Erythroblast (primary cell): ENCODE measurements at places on chromosomes 12 and 14.

GRCh38 chr12:11307143-11307542 is 3.1 kb downstream of the PRB4 start:
- no peak for DNase-seq

- DNase-seq, result no peak
These were observed 38.9 kb upstream of the IL22 start for GRCh38 chr12:68292151-68292943.

DNA sequence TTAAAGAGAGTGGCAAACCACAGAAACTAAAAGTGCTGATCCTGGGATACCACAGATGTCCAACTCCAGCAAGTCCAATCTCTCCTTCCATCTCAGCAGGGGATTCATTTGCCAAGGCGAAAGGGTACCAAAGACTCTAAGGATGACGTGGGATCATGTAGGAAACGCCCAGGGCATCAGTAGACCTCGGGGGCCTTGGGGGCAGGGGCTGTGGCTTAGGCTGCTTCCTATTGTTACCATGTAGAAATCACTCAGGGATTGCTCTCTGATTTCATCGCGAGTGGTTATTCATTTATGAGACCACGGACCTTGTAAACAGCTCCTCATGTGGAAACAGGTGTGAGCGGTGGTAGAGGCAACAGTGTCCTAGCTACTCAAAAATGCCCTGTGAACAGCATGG is 149.3 kb upstream of the FKBP4 start:
- DNase-seq, result no peak

GRCh38 chr12:132632521-132633228 is 14.1 kb downstream of the P2RX2 start:
- DNase-seq, result no peak

DNA sequence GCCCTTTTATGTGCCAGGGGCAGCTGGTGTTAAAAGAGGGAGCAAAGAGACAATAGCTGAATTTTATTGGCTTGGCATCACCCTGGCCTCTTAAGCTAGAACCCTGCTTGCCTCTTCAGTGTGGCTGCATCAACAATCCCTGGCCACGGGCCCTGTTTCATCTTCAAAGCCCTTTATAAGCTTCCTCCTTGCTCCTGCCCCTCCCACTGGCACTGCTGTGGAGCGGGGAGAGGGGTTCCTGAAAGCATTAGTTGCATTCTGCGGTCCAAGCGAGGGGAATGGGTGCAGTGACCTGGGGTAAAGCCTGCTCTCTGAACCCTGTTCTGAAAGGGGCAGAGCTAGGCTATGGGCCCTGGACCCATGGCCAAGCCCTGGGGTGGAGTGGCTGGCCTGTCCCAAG is 220 bp upstream of the KRT83 start:
- no peak for DNase-seq

DNA sequence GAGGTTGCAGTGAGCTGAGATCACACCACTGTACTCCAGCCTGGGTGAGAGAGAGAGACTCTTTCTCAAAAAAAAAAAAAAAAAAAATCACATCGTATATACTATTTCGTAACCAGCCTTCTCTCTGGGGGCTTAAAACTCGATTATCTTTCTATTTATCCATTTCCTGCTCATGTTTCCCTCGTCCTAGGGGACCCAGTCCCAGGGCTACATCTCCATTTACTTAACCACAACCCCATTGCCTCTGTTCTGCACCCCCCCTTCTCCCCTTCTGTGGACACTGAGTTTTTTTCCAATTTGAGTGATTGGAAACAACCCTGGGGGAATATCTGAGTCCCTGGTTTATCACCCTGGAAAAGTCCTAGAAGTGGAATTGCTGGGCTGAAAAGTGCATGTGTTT is 36.2 kb upstream of the YY1 start:
- no peak for DNase-seq

GRCh38 chr12:62379723-62380045 is 86.9 kb upstream of the MON2 start:
- DNase-seq, result no peak

DNA sequence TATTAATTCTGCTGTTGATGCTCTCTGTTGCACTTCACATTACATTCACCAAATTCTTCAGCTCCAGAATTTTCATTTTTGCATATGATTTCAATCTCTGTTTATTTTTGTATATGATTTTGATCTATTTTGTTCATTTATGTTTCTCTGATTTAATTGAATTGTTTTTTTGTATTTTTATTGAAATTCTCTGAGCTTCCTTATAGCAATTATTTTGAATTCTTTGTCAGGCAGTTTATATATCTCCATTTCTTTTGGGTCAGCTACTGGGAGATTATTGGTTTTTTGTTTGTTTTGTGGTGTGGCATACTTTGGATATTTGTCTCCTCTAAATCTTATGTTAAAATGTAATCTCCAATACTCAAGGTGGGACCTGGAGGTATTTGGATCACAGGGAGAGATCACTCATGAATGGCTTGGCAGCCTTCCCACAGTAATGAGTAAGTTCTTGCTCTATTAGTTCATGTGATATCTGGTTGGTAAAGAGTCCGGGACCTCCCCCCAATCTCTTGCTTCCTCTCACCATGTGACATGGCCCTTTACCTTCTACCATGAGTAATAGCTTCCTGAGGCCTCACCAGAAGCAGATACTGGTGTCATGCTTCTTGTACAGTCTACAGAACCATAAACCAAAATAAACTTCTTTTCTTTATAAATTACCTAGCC is 8.7 kb upstream of the TCL1A start:
- no peak for DNase-seq

DNA sequence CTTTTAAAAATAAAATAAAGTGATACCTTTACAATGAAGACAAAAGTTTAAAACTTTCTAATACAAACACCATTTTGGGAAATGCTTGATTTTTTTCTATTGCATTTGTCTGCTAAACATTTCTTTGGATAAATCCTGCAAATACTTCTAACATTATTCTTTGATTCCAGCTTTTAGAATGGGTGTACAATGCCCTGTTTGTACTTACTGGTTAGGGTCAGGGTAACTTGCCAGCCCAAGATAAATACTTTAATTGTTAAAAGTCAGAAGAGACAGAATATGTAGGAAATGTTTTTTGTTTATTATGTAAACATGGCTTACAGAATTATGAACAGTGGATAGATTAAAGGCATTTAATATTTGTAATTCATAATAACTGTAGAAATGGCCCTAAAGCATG is 60.5 kb downstream of the WASHC4 start:
- no peak for DNase-seq

DNA sequence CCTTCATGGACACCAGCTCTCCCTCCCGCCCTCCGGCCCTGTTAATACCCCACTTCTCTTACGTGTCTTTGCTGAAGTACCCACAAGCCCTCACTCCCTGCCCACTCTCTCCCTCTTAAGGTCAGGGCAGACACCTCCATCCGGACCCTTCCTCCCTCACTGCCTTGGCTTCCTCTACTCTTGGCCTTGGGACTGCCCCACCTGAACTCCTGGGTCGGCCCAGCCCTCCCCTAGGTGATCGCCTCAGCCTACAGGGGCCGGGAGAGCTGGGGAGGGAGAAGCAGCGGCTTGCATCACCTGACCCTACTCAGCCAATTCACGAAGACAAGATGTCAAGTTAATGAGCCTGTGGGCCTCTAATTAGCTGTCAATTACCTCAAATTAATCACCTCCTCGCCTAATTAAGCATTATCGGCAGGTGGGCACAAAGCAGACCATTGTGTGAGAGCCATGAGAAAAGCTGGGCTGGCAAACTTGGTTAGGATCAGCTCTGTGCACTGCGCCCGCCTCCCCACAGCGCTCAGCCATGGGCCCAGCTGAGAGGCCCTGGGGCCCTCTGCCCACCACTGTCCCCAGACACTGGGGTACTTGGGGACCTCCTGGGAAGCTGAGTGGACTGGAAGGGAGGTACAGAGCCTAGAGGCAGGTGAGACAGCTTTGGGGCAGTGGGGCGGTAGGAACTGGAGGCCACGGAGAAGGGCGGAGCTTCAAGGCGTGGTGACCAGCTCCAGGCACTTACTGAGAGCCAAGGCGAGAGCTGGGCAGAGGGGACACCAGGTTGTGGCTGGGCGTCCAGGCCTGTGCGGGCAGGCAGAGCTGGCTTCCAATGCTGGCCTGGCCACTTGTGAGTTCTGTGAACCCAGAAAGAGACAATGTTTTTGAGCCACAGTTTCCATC is 25.1 kb upstream of the VSX2 start:
- DNase-seq, result no peak

DNA sequence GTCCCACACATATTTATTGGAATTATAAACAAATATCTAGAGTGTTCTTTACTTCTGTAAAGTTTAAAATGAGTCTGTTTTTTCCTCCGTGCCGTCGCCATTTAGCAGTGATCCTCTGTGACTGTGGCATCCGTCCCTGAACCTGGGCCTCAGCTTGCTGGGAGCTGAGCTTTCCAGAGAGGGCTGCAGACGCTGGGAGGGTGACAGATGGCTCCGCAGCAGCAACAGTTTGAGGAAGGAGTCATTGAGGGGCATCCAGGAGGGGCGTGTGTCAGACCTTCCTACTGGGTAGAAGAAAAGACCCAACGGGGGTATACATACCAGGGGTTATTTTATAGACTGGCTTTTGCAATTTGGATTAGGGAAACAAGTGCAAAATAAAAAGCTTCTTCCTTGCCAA is 47.9 kb downstream of the NEUROD4 start:
- DNase-seq, result no peak

DNA sequence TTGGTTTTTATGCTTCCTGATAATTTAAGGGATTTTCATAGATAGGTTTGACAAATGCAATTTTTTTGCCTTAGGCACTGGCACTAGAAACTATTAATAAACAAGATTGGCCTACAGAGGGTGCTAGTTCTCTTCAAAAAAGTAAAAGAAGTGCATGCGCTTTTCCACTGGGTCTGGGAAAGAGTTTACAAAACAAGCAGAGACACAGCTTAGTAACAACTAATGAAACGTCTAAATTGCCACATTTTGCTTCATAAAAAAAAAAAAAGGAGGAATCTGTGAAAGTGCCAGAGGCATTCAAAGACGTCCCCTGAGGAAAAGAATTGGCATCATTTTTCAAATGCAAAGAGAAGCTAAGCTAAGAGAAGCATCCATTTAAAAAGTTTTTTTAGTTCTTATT is 58.3 kb upstream of the EEA1 start:
- DNase-seq, result peak; percentile 61

- peak; percentile 88 for DNase-seq
These were observed 7.6 kb downstream of the PNP start for GRCh38 chr14:20476776-20477175.

DNA sequence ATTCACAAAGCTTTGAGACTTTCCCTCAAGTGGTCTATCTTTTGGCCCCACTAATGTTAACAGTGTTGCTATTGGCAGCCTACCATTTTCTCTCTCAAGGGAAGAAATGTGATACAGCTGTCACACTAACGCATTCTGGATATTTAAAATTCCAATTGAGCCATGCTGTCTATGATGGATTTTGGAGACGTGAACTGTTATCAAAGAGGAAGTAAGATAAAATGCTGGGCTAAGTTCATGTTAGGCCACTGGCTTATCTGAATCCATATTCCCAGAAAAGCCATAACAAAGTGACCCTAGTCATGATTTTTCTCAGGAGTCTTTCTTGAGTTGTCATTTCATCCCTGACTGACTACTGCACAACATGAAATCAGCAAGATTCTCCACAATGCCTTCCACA is 200.2 kb downstream of the PHLDA1 start:
- DNase-seq, result no peak

- DNase-seq, result no peak
These were observed 49.4 kb downstream of the GPATCH2L start for GRCh38 chr14:76201162-76201561.

GRCh38 chr14:31854508-31855075 is 222.5 kb upstream of the ARHGAP5 start:
- no peak for DNase-seq

GRCh38 chr12:4771172-4771959 is 51.2 kb downstream of the GALNT8 start:
- DNase-seq, result no peak

- peak; percentile 31 for DNase-seq
These were observed 763.9 kb downstream of the NRXN3 start for GRCh38 chr14:78933948-78934524.

GRCh38 chr12:78186670-78187069 is 356.0 kb downstream of the NAV3 start:
- DNase-seq, result no peak

- DNase-seq, result no peak
These were observed 231.2 kb downstream of the PDZRN4 start for GRCh38 chr12:41419131-41419893.

GRCh38 chr14:56100556-56100955 is 17.7 kb upstream of the PELI2 start:
- DNase-seq, result no peak

DNA sequence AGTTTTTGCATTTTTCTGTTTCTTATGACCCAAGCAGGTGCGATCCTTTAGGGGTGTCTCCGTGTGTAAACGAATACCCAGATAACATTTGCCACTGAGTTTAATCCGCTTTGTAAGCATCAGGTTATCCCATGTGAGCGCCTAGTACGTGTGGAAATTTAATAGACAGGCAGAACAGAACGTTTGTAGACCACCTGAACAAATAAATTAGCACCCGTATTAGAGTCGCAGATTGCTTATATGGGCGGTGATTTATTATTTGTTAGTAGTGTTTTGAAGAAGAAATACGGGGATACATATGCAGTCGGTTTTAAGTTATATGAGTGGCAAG is 325 bp downstream of the C12orf60 start:
- no peak for DNase-seq

DNA sequence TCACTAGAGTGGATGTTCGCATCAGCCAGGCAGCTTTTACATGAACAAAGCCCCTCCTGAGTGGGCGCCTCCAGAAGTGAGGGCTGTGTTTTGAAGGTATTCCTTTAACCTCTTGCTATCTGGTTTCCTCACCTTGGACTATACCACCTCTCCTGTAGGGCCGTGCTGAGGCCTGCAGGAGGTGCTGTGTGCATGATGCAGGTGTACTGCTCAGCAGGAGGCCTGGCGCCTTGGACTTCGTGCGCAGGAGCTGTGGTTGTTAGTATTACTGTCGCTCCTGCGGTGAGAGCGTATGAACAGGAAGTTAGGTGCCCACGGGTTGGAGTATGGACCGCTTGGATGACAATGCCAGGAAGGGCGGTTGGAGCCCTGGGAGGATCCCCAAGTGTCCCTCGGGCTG is 130.7 kb downstream of the TSPAN9 start:
- DNase-seq, result no peak

DNA sequence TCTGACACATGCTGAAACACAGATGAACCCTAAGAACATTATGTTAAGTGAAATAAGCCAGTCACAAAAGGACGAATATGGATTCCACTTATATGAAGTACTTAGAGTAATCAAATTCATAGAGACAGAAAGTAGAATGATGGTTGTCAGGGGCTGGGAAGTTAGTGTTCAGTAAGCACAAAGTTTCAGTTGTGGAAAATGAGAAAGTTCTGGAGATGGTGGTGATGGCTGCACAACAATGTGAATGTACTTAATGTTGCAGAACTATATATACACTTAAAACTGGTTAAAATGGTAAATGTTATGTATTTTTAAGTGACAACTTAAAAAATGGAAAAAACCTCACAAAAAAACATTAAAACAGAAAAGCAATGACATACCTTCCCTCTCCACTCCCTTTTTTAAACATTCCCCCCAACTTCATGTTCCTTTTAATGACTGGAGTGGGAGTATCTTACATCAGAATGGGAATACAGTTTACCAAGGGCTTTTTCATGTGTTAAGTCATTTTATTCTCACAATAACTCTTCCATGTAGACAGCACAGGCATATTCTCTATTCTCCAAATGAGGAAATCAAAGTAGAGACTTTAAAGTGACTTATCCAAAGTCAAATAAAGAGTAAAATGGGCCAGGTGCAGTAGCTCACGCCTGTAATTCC is 24.0 kb downstream of the BTBD7 start:
- no peak for DNase-seq
